ENCODE measurements at places on chromosomes 7 and 10.

DNA sequence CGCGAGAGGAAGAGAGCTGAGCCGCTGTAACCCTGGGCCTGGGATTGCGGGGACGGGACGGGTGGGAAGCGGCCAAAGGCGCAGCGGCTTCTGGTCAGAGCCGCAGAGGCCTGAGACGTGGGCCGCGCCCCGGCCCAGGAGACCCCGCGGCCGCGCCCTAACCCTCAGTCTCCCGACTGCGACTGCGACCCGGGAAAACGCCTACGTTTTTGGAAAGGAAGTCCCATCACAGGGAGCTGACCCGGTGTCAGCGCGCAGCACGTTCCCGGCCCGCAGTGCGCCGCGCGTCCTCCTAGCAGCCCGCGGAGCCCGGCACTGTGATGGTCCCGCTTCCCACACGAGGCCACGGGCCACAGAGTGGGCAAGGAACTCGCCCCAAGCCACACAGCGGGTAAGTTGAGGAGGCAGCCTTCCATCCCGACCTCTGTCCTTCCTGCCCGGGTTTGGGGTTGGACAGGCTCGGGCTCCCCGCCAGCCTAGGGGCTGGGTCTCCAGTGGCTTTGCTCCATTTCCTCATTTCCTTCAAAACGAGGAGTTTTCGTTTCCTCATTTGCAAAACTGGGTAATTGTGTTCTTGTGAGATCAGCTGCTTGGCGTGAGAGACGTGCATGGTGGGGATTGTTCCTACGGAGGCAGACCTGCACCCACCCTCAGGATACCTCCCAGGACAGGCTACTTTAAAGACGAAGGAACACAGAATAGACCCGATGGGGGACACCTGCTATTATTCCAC is 1.2 kb downstream of the GPNMB start:
- DNase-seq, result no peak

GRCh38 chr7:54419209-54419608 is 123.0 kb upstream of the VSTM2A start:
- DNase-seq, result no peak

GRCh38 chr7:104851268-104851667 is 162.7 kb upstream of the KMT2E start:
- DNase-seq, result no peak

DNA sequence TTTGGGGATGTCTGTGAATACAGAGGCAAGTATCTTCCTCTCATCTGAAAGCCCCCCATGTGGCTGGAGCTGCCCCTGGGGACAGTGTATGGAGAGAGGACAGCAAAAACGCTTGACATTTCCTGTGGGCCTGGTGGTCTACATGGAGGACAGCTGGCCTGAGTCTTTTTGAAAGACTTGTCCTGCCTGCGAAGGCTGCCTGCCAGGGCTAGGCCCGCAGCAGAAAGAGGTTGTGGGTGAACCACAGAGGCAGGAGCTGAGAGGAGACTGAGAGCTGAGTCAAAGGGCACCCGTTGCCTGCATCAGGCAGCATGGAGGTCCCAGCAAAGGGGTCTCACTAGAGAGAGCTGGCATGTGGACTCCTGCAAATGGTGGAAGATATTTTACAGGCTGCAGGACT is 66.4 kb downstream of the KAT6B start:
- no peak for DNase-seq

DNA sequence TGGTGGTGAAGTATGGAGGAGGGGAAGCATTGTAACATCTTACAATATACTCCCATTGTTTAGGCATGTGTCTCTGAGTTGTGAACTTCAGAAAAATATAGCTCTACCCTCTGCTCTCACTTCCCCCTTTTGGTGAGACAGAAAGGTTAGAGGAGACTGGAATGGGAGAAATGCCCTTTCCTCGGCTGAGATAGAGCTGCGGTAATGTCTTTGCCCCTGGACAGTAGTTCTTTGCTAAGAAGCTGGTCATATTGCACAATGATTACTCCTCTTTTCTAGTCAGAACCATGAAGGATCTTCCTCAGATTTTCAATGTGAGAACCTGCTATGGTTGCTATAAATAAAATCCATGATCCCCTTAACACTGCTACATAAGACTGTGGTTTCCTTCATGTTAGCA is 171.0 kb downstream of the SEM1 start:
- DNase-seq, result no peak

GRCh38 chr10:103540722-103541121 is 47.2 kb downstream of the NEURL1 start:
- DNase-seq, result no peak

- DNase-seq, result no peak
Observed at GRCh38 chr10:121864653-121865052, 63.2 kb downstream of the ATE1 start.

- no peak for DNase-seq
Observed at GRCh38 chr10:123140983-123141390, 5.2 kb downstream of the HMX3 start.
